ENCODE measurements at places on chromosomes 7 and 10.

DNA sequence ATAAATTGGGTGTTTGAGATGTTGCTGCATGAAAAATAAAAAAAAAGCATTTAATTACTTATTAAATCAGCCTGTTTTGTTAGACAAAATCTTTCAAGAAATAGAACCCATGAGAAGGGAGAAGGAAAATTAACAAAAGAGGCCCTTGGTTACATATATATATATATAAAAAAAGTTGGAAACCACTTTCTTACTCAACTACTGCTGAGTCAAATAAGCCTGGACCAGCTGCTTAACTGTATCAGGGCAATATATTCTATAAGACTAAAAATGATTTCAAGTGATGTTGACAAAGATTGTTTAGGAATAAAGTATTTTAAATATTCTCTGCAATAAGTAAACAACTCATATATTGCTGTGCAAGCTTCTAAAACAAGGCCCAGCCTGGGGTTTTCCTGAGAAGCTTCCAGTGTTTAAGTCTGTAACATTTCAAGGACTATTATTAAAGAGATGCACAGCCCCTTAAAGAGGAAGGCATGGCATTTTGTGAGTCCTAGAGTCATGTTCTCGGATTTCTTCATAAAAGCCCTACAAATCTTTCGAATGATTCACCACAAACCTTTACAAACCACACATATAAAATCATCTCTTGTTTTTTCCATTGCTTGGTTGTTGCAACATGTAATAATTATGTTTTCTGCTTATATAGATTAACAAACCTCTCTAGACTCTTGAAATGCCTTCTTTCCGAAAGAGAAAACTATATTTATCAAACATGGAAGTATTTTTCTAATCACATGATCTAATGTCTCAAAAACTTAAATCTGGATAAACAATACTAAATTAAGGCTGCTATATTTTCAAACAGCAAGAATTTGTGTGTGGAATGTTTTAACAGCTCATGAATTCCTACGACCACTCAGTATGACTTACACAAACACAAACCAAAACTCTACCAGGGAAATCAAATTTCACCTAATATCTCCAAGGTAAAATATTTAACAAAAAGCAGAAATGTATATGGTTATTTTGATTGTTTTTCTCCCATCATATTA, 14.3 kb downstream of the JAZF1 start:
- DNase-seq: no peak

GRCh38 chr7:5666361-5666760, 115.1 kb downstream of the RNF216 start:
- DNase-seq: no peak

DNA sequence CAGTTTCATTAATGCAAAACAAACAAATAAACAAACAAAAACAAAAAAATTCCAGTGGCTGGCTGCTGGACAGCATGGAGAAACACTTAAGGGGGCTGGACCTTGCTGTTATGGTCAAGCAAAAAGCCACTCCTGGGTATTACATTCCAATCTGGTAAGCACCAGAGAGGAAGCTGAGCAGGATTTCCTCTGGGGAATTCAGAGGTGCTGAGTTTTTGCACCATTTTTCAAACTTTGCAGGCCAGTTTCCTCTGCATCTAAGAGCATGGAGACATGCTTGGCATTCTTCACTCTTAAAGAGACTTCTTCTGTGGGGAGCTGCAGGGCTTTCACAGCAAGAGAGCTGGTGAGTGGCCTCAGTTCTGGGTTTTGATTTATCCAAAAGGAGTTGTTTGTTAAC, 84.5 kb downstream of the FZD1 start:
- DNase-seq: no peak

- no peak for DNase-seq
Measured at GRCh38 chr7:117171106-117171505, 151.8 kb downstream of the WNT2 start.

DNA sequence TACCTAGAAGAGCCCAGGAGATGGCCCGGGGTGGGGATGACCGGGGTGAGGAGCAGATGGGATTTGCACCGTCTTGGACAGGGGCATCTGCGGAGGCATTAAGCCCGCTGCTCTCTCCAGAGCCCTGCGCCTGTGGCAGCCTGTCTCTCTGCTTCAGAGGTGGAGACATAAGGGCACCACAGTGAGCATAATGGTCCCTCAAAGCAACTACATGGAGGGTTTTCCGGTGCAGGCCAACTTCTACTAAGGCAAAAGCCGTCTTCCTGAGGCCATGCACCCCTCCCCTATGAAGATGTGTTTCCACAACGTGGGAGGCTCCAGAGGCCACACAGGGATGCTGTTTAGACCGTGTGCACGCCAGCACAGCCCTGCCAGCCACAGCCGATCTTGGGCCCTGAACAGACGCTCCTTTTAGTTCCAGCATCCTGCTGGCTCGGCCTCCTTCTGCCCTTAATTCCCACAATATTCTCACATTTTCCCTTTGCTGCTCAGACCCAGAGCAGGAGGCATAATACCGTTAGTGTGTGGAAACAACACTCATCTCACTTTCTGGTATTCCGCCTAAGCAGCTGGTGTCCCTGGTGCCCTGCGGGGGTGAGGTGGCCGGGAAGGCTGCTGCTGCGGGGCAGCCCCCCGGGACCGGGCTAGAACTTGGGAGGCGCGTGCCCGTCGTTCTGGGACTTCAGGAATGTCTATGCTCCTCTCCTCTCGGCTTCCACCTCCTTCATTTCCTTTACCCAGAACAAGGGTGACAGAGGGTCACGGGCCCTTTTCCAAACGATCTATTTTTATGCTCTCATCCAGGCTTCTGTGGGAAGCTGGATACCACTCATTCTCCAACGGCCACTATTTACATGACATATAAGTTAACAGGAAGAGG, 266.9 kb downstream of the TNS3 start:
- DNase-seq: no peak

- DNase-seq: peak; percentile 77
Measured at GRCh38 chr7:129952653-129953560, at the start of gene UBE2H. UBE2H (minus strand) TSS chr7:129952960; CDS start chr7:129952555, 405 bp downstream.

- no peak for DNase-seq
Measured at GRCh38 chr10:44411251-44411650, 26.4 kb upstream of the CXCL12 start.

- DNase-seq: no peak
Measured at GRCh38 chr7:71637578-71637977, 505.6 kb downstream of the GALNT17 start.

DNA sequence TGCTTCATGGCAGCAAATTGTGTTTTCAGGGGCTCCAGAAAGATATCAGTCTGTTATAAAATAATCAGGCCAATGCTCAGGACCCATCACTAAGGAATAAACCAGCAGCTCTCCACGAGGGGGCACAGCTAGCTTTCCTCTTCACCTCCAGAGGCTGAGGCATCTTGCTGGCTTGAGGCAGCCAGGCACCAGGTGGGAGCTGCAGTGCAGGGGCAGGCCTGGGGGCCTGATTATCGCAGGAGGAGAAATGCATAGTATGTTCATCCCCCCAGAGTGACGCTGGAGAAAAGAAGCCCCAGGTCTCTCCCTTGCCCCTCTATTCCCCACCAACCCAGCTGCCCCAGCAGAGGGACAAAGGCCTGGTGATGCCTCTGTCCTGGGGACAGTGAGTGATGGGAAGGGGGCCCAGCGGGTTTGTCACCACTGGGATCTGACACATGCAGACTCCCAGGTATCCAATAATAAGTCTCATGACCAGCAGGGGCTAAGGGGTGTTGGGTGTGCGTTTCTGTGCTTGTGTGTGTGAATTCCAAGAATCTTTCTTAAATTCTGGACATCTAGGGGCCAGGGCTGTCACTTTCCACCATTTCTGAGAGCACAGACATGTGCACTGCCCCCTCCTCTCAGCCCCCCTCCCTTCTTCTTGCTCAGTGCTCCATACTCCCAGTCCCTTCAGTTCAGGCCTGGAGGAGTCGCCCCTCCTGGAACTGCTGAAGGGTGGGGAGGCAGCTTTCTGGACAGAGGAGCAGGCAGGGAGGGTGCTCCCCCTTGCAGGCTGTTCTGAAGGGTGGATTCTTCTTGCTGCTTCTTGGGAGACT, 128.1 kb upstream of the FAM20C start:
- no peak for DNase-seq

GRCh38 chr7:128168667-128169210, 72.3 kb upstream of the LEP start:
- DNase-seq: no peak

DNA sequence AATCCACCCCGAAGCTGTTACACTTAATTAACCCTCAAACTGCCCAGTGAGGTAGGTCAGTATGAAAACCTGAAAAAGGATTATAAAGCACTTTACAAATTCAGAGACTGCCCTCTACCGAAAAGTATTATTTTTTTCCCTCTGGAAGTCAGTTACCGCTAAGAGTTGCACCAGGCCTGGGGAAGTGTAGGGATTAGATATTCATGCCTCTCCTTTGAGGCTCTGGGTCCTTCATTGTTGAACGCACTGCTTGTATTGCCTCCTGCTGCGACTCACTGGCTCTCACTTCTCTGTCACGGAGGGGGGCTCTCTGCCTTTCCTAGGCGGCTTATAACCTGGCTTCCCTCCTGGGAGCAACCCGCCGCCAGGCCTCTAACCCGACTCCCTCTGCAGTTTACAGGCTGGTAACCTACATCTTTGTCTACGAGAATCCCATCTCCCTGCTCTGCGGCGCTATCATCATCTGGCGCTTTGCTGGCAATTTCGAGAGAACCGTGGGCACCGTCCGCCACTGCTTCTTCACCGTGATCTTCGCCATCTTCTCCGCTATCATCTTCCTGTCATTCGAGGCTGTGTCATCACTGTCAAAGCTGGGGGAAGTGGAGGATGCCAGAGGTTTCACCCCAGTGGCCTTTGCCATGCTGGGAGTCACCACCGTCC, 2.7 kb downstream of the RHBDD2 start:
- DNase-seq: no peak

- no peak for DNase-seq
Measured at GRCh38 chr10:77619964-77620703, 17.5 kb downstream of the KCNMA1 start.

- DNase-seq: no peak
Measured at GRCh38 chr10:3668966-3669330, 116.1 kb downstream of the KLF6 start.

- no peak for DNase-seq
Measured at GRCh38 chr7:24290004-24290641, 6.1 kb downstream of the NPY start.

DNA sequence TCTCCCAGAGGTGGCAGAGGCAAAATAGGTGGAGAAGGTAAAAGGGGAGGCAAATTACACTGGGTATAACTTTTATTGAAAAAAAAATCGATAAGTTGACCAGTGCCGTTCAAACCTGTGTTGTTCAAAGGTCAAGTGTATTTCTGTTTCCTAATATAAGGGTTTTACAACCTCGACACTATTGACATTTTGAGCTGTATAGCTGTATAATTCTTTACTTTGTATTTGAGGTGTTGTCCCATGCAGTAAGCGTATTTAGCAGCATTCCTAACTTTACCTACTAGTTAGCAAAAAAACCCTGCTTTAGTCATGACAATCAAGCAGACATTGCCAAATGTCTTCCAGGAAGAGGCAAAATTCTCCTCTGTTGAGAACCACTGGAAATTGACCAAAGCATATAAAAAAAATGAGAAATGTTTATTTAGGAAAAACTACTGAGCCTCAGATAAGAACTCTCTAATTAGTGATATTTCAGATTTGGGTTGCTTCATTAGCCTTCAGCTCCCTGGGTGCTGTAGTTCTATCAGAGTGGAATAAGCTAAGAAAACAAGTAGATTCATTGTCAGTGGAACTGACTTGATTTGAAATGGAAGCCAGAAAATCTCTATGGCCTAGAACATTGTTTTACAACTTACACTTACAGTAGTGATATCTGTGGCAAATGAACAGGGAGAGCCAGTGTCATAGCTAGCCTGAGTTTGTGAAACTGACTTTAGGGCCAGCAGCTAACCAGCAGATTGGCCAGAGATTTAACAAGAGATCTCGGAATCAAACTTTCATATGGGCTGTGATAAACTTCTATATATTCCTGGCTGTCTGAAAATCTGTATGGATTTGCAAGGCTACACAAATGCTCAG, 331.6 kb downstream of the DGKB start:
- no peak for DNase-seq

GRCh38 chr10:88802523-88803285, at the start of gene LIPM:
LIPM (plus strand) TSS chr10:88802730; CDS start chr10:88802897, 167 bp downstream.
- DNase-seq: no peak

- DNase-seq: peak; percentile 31
Measured at GRCh38 chr10:77223526-77224460, 413.8 kb downstream of the KCNMA1 start.

GRCh38 chr10:125726914-125727313, 7.4 kb downstream of the EDRF1 start:
- no peak for DNase-seq

DNA sequence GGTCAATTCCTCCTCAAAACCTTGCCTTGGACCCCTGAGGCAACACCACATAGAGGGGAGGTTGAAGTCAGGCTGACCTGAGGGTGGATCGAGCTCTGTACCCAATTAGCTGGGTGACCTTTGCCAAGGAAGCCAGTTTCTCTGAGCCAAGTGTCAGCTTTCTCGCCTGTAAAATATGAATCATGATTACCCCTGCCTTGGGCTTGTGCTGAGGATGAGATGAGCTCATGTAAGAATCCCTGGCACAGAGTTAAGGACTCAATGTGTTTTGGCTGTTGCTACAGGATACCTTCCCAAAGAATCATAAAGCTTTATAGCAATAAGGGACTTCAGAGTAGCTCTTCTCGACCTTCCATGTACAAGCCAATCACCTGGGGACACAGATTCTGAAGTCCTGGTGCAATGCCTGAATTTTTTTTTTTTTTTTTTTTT, 43.5 kb upstream of the CACUL1 start:
- peak; percentile 59 for DNase-seq

DNA sequence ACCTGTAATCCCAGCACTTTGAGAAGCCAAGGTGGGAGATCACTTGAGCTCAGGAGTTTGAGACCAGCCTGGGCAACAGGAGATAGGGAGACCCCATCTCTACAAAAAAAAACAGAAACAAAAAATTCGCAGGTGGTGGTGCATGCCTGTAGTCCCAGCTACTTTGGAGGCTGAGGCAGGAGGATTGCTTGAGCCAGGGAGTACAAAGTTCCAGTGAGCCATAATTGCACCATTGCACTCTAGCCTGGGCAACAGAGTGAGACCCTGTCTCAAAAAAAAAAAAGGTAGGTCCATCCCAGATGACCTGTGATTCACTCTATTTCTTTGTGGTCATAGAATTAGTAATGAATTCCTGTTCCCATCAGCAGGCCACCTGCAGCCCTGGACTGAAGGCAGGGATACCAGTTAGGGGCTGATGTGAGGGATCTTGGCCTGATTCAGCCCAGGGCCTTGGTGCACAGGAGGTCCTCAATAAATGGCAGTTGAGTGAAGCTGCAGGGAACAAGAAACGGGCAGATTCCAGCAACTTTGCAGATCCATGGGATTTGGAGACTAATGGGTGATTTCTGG, at the start of gene MYH16:
TSS of gene MYH16 (plus strand) at position 364 of the 570 bp plus-strand sequence.
- DNase-seq: no peak

DNA sequence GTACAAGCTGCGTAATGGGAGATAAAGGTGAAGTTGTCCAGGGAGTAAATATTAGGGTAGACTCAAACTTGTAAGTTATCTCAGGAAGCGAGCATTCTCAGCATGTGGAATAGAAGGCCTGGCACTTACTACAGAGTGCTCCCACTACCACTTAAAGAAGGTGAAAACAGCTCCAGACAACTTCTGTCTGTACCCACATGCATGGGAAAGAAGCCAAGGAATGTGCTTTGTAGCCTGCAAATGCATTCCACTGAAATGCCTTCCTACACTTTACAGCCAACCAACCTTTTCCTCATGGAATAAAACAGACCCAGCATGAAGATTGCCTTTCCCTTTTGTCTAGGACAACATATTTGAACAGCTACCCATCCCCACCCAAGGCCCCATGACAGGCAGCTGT, 45.4 kb upstream of the NPSR1 start:
- DNase-seq: no peak

GRCh38 chr7:50339990-50340500, 35.5 kb downstream of the IKZF1 start:
- DNase-seq: no peak

Measured in NCI-H446 treated with DMSO at 0.1 percent for 48 hours (cell line).